H9 (cell line): ENCODE measurements at places on chromosomes 2 and 18.

DNA sequence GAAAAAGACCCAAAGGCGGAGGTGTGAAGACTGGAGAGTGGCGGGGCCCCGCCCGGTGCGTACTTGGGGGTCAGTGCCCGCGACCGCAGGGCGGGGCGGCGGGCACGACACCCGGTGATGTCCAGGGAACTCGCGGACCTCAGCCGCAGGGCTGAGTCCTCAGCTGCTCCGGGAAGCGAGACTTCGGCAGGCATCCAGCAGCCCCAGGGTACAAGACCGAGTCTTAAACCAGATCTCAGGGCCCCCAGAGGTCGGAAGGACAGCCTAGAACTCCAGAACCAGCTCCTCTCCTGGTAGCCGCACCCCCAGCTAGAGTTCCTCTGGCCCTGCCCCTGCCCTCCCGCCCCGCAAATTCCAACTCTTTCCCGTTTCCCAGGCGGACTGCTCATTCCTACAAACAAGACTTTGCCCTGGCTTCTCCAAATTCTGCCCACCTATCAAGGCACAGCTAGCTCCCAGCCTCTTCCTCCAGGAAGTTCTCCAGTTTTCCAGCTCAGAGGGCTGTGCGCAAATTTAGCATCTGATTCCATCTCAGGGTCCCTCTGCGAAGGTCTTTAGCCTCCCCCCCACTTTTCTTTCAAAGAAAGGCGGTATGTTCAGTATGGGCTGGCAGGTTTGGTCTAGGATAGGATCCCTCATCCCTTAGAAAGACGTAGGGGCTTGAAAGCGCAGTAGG is 26.0 kb upstream of the NOTO start:
- peak overlapping the region; percentile 92 for H3K4me3 ChIP-seq
- peaks cover 4% of the 10 kb centered on the region; the same call in 1 of the 2 replicates for H3K4me1 ChIP-seq
- no peak overlapping the region for H3K27ac ChIP-seq
- DNase-seq: peak; percentile 69

- no peak for DNase-seq
- no peaks in the 10 kb centered on the region for H3K27me3 ChIP-seq
- H3K36me3 ChIP-seq: no peaks in the 10 kb centered on the region
Measured at GRCh38 chr18:24603151-24603550, 142.7 kb downstream of the HRH4 start.

DNA sequence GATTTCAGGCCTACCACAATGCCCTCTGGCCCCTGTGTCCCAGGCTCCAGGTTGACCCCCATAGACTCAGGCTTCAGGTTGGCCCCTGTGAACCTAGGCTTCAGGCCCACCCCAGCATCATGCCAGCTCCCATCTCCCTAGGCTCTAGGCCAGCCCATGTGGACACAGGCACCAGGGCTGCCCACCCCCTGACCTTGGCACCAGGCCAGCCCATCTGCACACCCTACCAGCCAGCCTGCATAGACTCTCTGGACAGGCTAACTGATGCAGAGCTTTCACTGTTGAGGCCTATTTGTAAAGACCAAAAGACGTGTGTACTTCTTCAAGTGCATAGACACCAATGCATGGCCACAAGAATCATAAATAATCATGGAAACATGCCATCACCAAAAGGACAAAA is 83.9 kb downstream of the VAPA start:
- H3K4me3 ChIP-seq: no peak overlapping the region
- H3K27me3 ChIP-seq: no peaks in the 10 kb centered on the region
- H3K27ac ChIP-seq: no peak overlapping the region
- peaks cover 5% of the 10 kb centered on the region; the same call in 2 of the 3 replicates for H3K36me3 ChIP-seq
- no peaks in the 10 kb centered on the region for H3K4me1 ChIP-seq
- no peak for DNase-seq

- peaks cover 10% of the 10 kb centered on the region for H3K36me3 ChIP-seq
- H3K4me1 ChIP-seq: no peaks in the 10 kb centered on the region; the same call in 1 of the 2 replicates
- no peaks in the 10 kb centered on the region for H3K27me3 ChIP-seq
- DNase-seq: no peak
- H3K4me3 ChIP-seq: no peak overlapping the region
Measured at GRCh38 chr2:180325416-180326120, 318.5 kb upstream of the CWC22 start.

DNA sequence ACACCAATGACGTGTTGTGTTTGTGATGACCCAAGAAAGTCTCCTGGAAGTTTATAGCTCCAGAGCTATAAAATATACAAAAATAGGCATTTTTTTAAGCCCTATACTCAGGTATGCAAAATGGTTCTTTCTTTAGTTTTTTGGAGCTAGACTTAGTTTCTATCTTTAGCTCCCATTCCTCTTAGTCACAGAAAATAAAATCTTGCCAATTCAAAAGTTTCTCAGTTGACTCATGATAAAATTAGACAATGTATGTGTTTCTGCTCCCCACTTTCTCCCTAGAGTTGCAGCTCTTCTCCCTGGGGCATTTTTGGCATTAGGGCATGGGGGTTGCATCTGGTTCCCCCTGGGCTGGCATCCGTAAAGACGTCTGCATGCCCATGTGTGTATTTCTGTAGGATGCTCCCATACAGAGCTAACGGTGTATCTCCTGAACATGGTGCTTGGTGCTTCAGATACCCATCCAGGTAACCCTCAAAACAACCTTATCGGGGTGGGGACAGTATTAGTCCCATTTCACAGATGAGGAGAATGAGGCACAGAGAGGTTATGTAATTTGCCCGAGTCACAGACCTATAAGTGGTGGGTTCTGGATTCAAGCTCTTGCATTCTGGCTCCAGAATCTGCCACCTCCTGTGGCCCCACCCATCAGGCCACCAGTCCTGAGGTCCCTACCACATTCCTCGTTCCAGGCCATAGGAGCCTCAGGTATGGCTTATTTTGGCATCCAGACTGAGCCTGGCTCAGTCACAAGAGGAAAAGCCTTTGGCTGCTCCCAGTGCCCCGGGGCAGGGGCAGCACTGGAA is 43.1 kb upstream of the ASAP2 start:
- H3K27me3 ChIP-seq: no peaks in the 10 kb centered on the region
- no peak overlapping the region for H3K4me3 ChIP-seq
- H3K4me1 ChIP-seq: no peaks in the 10 kb centered on the region
- no peak for DNase-seq
- H3K27ac ChIP-seq: no peak overlapping the region

- DNase-seq: no peak
- no peaks in the 10 kb centered on the region for H3K36me3 ChIP-seq
- no peak overlapping the region for H3K4me3 ChIP-seq
- H3K27ac ChIP-seq: no peak overlapping the region
- H3K27me3 ChIP-seq: no peaks in the 10 kb centered on the region
Measured at GRCh38 chr18:21101172-21101571, 10.4 kb downstream of the ROCK1 start.

DNA sequence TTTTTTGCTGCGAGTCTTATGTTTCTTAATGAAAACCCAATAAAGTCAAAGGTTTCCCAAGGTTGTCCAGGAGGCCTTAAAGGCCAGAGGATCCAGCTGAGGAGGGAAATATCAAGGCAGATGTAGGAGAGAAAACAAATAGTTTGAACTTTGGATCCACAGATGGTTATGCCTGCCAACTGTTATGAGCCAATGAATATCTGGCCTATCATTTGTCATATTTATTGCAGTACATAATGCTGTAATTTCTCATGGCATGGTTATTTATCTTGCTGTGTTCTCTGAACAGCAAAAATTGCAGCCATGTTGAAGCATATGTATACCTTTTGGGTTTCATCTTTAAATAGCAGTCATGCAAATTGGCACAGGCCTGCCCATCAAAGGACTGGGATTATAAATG is 38.2 kb upstream of the CAVIN2 start:
- no peak overlapping the region for H3K4me3 ChIP-seq
- H3K4me1 ChIP-seq: no peaks in the 10 kb centered on the region
- no peak for DNase-seq
- no peak overlapping the region for H3K27ac ChIP-seq
- H3K27me3 ChIP-seq: no peaks in the 10 kb centered on the region

GRCh38 chr2:146939991-146940685 is 904.7 kb upstream of the ACVR2A start:
- no peak overlapping the region for H3K4me3 ChIP-seq
- no peaks in the 10 kb centered on the region for H3K36me3 ChIP-seq
- no peak overlapping the region for H3K27ac ChIP-seq

DNA sequence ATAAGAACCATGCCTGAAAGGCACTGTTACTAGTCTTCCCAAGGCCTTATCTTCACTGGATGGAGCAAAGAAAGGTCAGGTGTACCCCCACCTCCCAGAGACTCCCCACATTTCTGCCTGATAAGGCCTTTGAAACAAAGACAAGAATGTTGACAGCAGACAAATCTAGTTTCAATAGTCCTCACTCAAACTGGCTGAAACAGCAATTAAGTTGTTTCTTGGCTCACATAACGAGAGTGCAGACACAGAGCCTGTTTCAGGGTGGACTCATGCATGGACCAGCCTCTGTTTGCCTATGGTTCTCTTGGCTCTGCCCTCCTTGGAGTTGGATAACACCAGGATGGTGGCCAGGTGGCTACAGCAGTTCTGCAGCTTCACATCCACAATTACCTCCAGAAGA is 7.5 kb upstream of the CFAP221 start:
- no peaks in the 10 kb centered on the region for H3K4me1 ChIP-seq
- no peak for DNase-seq
- no peak overlapping the region for H3K4me3 ChIP-seq
- H3K36me3 ChIP-seq: peaks cover 3% of the 10 kb centered on the region

DNA sequence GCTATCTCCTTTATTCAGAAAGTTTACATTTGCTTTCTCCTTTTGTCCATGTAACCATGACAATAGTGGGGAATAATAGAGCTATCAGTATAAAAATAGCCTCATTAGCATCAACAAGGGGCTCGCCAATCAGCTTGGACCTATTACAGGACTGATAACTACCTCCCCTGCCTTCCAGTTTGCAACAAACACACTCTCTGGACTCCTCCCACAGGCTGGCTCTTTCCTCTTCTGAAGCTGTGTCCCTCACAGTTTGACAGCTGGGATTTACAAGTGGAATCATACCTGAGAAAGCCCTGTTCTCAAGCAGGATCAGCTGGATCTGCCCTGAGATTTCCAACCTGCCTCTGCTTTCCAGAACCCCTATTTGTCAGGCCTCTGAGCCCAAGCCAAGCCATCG is 162.5 kb downstream of the GRB14 start:
- H3K36me3 ChIP-seq: no peaks in the 10 kb centered on the region
- H3K4me3 ChIP-seq: no peak overlapping the region
- H3K27ac ChIP-seq: peak overlapping the region; percentile 5

DNA sequence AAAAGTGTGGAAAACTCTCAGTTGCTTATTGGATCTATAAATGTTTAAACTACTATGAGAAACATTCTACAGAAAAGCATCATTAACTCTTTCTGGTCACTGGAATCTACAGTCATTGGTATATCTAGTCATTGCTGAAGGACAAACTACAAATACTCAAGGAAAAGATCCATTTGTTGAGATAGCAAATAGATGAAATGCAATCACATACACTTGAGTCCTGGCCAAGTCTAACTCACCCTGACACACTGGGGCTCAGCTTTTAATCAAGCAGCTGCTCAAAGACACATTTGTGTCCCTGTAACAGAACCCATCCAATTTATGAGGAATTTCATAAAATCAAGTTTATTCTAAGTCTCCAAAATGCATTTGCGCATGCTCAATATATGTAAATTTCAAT is 68.7 kb downstream of the CDH2 start:
- no peak overlapping the region for H3K27ac ChIP-seq
- no peaks in the 10 kb centered on the region for H3K27me3 ChIP-seq
- no peak overlapping the region for H3K4me3 ChIP-seq
- no peaks in the 10 kb centered on the region for H3K36me3 ChIP-seq

DNA sequence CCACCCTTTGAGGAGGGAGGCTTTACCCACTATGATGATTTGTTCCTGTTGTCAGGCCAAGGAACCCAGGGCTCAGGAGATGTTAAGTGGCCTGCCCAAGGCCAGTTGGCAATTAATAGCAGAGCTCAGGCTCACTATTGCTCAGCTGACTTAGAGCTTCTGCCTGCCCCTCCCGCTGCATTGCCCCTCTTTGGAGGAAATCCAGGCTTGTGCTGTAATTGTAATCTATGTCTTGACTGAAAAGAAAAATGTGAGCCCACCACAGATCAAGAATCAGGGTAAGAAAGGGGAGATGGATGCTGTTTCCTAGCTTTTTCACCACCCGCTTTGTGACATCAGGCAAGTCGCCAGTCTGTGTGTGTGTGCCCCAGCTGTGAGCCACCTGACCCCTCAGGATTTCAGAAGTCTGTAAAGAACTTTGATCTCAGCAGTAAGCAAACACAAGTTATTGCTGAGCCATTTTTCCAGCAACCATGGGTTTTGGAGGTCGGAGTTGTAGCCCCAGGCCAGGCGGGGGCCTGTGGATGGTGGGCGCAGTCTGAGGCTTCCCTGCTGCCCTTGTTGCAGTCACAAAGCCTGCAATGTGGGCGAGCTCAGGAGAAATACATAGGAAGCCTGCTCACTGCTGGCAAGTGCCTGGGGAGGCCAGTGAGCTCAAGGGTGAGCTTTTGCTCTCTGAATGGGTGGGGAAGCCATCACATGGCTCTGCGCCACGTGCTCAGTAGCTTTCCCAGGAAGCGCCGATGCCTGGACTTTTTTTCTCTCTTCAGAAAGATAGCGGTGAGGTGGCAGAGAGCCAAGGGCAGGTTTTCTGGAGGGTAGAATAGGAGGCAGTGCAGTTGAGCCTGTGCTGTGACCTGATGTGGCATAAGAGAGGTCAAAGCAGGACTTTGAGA is 6.1 kb downstream of the CABLES1 start:
- H3K27ac ChIP-seq: no peak overlapping the region
- no peaks in the 10 kb centered on the region; the same call in 1 of the 2 replicates for H3K4me1 ChIP-seq
- DNase-seq: no peak
- no peaks in the 10 kb centered on the region for H3K27me3 ChIP-seq

GRCh38 chr2:100352521-100352920 is 30.2 kb upstream of the LONRF2 start:
- no peak overlapping the region for H3K4me3 ChIP-seq
- peaks cover 19% of the 10 kb centered on the region for H3K36me3 ChIP-seq
- no peaks in the 10 kb centered on the region for H3K27me3 ChIP-seq
- no peaks in the 10 kb centered on the region for H3K4me1 ChIP-seq
- H3K27ac ChIP-seq: no peak overlapping the region

DNA sequence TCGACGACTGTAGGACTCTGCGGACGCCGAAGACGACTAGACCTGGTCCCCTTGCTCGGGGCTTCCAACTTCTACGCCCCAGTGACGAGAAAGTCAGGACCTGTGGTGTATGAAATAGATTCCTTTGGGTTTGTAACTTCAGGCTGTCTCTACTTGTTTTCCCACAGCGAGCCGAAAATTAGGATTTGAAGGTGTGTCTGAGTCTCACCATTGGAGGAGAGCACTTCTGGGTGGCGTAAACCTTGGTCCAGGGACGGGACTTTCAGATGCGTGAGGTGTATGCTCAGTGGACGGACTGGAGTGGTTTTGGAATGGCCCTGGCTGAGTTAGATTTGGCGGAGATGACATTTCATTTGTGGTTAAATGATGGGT is 1.3 kb downstream of the BIRC6 start:
- DNase-seq: no peak
- peaks cover 17% of the 10 kb centered on the region for H3K36me3 ChIP-seq
- H3K27ac ChIP-seq: no peak overlapping the region
- peak overlapping the region; percentile 86 for H3K4me3 ChIP-seq
